ENCODE measurements at places on chromosomes 7 and 10.

- DNase-seq: no peak
Observed at GRCh38 chr10:51028420-51028819, 45.9 kb upstream of the PRKG1 start.

DNA sequence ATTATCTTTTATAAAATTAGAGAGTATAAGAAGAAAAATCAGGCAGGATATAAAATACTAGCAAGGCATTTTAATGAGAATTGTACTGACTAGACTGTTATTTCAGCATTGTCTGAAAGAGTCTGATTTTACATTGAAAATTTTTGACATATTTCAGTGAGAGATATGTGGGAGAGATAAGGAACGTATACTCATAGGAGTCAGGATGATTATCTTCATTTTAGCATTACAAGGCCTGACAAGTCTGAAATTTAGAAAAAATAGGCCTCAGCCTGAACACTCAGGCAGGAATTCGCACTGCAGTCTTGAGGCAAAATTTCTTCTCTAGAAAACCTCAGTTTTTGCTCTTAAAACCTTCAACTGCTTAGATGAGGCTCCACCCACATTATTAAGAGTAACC lies 386.0 kb downstream of the HGF start:
- DNase-seq: no peak

GRCh38 chr10:44195112-44196007 lies 189.5 kb downstream of the CXCL12 start:
- no peak for DNase-seq

DNA sequence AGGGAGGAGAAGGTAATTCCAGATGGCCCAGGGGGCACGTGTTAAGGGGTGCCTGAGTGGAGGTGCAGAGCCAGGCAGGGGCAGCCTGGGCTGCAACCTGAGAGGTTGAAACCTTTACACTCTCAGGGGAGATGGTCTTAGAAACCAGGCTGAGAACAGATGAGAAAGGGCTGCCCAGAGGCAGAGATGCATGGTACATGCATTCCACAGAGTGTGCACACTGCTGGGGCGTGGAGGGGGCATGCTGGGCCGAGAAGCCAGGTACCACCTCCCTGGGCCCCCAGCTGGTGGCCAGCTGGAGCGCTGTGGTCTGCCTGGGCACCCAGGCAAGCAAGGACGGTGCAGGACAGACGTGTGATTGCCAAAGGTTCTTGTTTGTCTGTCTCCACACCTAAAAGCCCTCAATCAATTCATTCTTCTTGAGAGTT lies 14.1 kb upstream of the CSGALNACT2 start:
- DNase-seq: no peak

- DNase-seq: no peak
Observed at GRCh38 chr7:94303695-94304094, 91.0 kb upstream of the COL1A2 start.

- DNase-seq: peak; percentile 27
Observed at GRCh38 chr7:39615350-39615975, 7.9 kb upstream of the RALA start.

GRCh38 chr7:55160539-55160938 lies 141.7 kb downstream of the EGFR start:
- no peak for DNase-seq

DNA sequence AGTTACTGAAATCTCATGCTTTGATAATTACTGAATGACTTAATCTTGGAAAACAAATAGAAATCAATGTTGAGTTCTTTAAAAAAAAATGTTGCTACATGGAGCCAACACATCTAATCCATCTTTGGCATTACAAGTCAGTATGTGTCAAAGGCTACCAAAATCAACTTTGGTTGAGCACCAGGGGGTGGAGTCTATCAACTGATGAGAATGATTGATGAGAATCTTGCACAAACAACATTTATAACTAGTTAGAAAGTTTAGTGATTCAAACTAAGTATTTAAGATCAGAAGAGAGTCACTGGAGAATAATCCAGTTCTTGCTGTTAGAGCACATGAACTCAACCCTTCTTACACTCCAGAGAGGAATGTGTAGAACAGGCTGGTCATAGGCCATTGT lies 70.5 kb upstream of the LRRC17 start:
- no peak for DNase-seq

GRCh38 chr10:49387071-49387470 lies 8.8 kb downstream of the DRGX start:
- DNase-seq: no peak

DNA sequence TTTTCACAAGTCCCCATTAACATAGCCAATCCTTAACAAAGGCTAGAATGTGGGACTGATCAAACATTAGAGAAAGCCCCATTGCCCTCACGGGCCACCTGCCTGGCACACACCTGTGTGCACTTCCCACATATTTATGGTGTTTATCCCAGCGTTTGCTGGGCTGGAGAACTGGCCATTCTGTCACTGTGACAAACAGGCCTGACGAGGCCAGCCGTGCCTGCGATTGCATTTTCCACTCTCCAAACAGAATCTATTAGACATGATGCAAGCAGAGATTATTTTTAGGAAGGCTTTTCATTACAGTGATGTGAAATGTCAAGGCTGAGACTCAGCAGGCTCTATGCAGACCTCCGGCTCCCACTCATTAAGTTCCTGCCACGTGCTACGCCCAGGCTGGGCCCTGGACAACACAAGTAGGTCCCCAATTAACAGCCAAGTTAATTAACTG lies 20.4 kb downstream of the PTPRN2 start:
- DNase-seq: no peak

- DNase-seq: no peak
Observed at GRCh38 chr10:807163-807957, 117.9 kb upstream of the DIP2C start.

- peak; percentile 5 for DNase-seq
Observed at GRCh38 chr7:80772347-80772993, 134.0 kb downstream of the CD36 start.
